Fibroblast of skin of abdomen (primary cell): ENCODE measurements at places on chromosomes 7 and 10.

DNA sequence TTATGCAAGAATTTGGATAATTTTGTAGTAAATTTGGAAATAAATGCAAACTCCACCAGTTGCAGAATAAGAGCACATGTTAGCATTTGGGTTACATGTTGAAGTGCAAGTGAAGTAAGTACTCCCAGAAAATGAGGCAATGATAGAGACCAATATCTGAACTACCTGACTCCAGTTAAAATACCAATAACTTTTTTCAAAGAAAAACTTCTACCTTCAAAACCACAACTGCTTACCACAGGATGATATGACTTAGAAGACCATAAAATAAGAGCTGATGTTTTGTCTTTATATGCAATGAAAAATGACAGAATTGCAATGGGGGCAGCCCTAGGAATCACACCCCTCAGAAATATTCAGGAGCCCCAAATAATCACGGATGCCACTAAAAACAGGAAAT, 561.6 kb upstream of the TEX47 start:
- DNase-seq = no peak

GRCh38 chr10:124917428-124918190, 24.3 kb upstream of the ZRANB1 start:
- peak; percentile 23 for DNase-seq

DNA sequence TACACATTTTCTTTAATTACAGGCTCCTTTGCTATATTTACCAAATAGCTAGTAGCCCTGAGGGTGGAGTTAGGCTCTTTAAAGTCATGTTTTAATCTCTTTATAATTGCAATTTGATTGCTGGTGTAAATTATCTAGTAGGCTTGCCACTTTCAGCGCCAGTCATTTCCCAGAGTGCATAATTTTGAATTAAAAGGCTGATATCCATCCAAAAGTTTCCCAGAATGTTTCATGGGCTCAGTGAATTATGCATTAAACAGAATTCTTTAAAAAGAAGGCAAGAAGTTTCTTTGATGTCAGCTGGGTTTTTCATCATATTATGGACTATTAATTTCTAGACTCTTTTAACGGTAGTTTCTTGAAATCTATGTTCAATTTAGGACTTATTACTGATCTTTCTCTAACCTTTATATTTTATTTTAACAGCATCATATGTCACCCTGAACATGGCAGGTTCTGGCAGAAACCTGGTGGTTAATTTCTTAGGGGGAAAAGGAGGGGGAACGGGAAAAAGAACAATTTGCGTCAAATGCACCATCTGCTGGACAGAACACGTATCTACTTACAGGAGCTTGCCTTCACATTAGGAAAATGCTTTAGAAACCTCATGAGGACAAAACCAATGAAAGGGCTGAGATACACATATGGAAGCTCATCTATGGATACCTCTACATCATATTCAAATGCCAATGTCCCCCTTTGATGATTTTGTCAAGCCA, 171.1 kb downstream of the GRM3 start:
- no peak for DNase-seq

DNA sequence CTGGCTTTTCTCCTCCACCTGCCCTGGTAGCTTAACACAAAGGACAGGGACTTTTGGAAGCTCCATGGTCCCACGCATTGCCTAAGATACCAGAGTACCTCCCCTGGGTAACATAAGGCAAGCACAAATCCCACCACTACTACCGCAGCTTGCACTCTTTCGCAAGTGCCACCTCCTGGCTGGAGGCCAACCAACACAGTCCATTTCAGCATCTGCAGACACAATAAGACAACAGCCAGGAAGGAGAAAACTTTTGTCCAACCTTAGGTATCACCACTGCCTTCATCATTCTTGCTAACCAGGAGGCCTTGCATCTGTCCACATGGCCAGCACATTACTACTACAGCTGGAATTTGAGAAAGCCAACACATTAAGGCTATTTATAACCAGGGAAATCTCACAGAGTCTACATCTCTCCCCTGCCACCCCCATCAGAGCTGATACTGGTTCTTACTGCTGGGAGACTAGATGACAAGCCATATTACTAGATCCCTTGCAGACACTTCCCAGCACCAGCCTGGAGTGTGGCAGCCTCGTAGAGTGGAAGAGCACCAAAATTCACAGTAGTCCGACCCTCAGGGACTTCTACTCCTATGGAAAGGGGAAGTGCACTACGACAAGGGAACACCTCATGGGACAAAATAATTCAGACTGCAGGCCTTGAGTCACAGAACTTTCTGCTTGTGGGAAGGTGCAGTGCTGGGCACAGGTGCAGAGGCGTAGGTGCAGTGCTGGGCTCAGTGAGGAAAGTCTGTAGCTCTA, 39.8 kb upstream of the CDK13 start:
- DNase-seq = peak; percentile 36

- DNase-seq = no peak
Measured at GRCh38 chr10:3006607-3007006, 60.7 kb upstream of the PFKP start.

DNA sequence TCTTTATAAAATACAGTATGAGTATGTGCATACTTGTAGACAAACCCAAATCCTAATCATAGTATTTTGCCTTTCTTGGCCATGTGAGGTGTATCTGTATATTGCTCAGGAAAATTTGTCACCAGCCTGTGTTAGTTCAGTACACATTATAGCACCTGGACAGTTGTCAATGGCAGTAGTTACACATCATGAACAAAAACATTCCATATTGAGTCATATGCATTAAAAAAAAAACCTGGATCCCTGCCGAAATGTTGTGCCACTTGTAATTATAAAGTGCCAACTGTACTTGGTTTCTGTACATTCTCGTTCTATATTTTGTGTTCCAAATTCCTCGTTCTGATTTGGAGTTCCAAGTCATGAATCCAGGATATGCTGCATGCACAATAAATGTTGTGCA, 410.4 kb downstream of the INHBA start:
- DNase-seq = no peak

- no peak for DNase-seq
Measured at GRCh38 chr10:7886056-7886455, 67.8 kb downstream of the TAF3 start.

- no peak for DNase-seq
Measured at GRCh38 chr10:85400981-85401695, 965.5 kb downstream of the GRID1 start.

DNA sequence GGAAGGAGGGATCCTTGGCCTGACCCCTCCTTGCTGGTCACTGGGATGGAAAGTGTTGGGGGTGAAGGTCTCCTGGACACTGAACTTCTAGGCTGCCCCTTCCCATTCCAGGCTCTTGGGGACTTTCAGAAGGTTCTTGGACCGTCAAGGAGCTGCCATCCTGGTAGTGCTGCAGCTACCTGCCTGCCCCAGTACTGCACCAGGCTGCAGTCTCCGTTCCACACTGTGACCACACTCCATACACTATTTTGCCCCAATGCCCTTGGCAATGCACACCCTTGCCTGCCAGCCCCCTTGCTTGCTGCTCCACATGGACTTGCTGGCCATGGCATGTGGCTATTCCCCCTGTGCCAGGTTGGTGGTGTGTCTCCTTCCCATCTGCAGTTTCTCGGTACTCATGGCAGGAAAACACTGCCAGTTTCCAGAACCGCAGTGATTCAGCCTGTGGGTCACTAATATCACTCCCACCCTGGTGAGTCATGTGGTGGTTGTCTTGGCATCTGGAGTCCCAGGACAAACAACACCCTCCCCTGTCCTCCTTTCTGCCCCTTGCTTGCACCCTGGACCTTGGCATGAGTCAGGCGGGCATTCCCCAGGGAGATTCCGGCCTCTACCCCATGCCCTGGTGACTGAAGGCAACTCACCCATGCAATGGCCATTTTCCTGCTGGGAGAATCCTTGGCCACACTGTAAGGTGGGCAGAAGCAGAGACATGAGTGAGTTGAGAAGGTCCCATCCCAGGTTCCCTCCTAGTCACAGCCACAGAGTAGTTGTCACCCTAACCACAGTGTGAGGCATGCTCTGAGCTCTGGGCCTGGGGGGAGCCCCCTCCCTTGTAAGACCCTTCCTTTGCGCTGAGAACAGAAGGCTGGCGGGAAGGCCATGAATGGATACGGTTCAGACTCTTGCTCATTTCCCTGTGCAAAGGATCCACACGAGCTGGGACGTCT, 32.8 kb downstream of the GOLGA7B start:
- DNase-seq = no peak

DNA sequence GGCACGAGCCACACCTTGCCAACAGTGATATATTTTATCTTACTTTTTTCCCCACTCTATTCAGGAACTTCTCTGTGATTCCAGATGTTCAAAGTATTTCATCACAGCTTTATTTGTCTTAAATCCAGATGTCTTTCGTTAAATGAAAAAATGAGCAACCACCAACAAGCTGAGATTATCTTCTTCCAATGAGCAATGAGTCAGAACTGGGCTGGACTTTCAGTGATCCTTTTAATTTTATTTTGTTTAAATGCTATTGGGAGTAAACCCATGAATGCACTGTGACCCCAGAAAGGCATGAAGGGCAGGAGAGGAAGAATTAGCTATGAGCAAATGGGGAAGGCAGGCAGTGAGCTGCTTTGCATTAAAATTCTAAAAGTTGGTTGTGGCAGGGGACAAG, 77.6 kb upstream of the IMMP2L start:
- peak; percentile 60 for DNase-seq

DNA sequence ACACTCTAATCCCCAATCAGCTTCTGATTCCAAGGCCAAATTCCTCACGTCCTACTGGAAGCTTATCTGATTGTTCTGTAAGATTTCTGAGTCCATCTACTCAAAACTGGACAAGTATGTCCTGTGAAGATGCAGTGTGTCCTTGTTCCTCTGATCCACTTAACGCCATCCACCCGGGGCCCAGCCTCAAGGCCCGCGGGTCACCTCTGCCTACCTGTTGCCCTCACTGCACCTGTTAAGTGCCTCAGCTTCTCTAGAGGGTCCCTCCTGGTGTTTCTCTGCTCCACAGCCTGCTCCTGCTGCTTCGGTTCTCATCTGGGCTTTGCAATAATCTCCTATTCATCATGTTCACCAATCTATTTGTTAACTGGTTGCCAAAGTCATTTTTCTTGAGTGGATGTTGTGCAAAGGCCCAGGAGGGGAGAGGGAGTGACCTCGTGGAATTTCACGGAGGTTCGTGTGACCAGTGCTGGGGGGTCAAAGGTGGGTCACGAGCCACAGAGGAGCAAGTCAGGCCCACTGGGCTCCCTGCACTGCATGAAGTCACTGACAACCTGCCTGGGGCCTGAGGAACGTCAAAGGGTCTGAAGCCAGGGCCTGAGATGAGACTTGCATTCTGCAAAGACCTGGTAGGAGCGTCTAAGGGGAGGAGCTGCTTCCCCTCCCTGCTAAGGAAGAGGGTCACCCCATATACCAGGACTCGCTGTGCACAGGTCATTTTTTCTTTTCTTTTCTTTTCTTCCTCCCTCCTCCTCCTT, 338.1 kb downstream of the WDR37 start:
- DNase-seq = no peak

- no peak for DNase-seq
Measured at GRCh38 chr7:146235195-146235594, 118.6 kb downstream of the CNTNAP2 start.

- DNase-seq = no peak
Measured at GRCh38 chr7:158447506-158448171, 140.0 kb downstream of the PTPRN2 start.

- no peak for DNase-seq
Measured at GRCh38 chr7:2607122-2607922, 24.5 kb upstream of the TTYH3 start.

DNA sequence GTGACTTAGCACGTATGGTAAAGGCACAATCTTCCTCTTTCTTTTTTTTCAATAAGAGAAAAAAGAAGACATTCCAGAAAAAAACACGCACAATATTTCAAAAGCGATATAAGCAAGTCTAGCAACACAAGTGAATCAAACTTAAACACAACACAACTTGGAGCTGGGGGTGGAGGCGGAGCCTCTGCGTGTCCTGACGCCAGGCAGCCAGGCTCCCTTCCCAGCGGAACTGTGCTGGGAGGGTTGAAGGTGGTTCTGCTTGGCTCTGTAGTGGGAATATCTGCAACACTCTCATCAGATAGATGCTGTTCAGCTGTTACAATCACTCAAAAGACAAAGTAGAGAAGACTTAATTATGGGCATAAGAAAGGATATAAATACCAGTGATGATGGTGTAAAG, 211.4 kb downstream of the WDR37 start:
- no peak for DNase-seq

- peak; percentile 91 for DNase-seq
Measured at GRCh38 chr10:86440874-86441843, 74.6 kb upstream of the GRID1 start.
